ENCODE measurements at places on chromosomes 12 and 14.

GRCh38 chr12:6567112-6567670, 900 bp downstream of the NOP2 start:
- no peak for DNase-seq

GRCh38 chr12:102204025-102204424, 6.4 kb upstream of the PMCH start:
- DNase-seq = no peak

DNA sequence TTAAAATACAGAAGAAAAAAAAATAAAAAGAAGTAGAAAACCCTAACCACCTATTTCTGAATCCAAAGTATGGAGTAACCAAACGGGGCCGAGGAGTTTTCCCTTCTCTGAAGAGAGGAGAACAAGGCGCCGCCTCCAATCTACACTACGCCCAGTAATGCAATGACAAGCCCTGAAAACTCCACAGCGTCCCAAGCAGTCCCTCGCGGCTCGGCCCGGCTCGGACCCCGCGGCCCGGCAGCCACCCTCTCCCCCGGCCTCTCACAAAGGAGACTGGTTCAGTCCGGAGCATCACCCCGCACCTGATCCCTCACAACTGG, 371 bp downstream of the CHD8 start:
- DNase-seq = no peak

GRCh38 chr12:27289414-27289813, 43.2 kb upstream of the BMAL2 start:
- DNase-seq = no peak

GRCh38 chr12:101878243-101878821, 952 bp downstream of the DRAM1 start:
- no peak for DNase-seq

- DNase-seq = no peak
Measured at GRCh38 chr12:11732715-11733114, 83.2 kb downstream of the ETV6 start.

DNA sequence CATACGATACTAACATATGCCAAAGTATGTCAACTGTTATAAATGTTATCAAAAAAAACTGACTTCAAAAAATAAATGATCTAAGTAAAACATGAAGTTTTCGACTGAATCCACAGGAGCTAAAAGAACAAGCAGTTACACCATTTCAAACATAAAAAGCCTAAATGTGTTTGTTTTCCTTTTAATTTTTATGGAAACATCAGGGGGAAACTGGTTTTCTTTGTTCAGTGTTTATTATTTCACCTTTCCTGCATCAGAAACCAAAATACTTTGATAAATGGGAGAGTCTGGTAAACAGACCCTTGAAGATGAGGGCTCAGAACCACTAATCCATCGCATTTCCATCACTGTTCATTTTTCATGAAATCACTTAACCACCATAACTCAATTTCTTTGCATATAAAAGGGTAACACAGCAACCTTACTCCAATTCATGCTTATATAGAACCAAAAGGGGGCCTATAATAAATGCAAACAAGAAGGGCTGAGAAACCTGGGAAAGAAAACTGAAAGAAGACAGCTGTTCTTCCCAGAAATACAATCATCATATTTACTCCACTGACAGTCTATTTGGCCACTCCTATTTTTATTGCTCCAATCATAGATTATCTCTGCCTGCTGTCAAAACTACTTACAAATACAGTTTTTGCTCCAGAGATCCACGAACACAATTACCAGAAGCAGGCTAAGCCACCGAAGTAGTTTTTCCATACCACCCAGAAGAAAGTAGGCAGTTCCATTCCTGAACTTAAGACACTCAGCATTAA, 17.0 kb downstream of the FGD6 start:
- DNase-seq = no peak

DNA sequence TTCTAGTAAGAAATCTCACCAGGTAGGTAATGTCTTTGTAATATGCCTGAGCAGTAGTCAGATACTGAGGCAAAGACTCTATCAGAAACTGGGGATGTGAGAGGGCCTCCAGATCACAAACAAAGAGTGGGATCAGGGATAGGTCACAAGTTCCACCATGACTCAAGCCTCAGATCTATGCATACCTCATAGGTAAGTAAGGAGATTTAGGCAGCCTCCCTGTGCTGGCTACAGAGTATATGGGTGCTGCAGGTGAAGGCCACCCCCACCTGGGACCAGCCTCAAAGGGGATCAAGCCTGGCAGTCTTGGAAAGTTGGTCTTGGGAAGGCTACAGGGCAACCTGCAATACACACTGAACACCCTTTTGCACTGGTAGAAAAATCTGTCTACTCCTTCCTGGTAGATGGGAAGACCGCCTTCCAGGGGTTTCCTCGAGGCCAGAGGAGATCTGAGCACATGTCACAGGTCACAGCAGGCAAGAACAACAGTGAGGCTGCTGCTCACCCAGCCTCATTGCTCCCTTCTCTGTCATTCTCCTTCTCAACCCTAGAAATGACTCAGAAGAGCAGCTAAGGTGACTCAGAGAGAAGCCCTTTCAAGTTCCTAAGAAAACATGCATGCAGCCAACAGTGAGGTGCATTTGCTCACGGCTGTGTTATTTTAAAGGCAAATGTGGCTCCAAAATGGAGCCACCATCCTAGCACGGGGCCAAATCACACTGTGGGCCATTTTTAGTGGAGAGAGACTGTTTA, 143.4 kb upstream of the CDKN3 start:
- no peak for DNase-seq

GRCh38 chr12:31406345-31406744, 80.4 kb upstream of the SINHCAF start:
- no peak for DNase-seq

DNA sequence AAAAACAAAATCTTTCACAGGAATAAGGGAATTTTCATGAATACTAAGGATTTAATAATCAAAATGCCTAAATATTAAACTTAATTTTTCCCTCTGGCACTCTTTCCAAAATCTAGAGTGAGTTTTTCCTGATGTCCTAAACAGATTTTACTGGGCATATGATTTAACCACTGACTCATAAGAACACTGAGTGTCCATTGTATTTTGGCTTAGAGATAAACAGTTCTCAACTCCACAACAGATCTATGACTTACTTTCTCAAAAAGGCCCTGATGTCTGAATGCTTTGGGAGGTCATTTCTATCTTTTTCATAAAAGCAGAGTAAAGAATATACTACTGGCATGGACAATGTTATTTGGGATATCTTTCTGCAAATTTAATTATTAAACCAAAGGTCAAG, 15.0 kb downstream of the TMBIM4 start:
- DNase-seq = no peak

GRCh38 chr12:46024099-46024498, 33.7 kb upstream of the SCAF11 start:
- DNase-seq = no peak

DNA sequence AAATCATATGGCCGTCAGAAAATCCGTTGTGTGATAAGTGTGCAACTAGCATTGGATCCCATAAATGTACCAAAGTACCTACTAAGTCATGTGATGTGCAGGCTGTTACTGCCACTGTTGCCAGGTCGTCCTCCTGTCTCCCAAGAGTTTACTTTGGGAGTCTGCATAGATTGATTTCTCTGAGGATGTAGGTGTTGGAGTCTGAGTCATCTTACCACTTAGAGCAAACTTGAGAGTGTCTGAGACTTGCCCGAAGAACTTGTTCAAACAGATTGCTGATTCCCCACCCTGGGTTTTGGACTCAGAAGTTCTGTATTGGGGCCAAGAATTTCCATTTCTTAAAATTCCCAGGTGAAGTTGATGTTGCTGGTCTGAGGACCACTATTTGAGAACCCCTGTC, 11.4 kb downstream of the TMX1 start:
- no peak for DNase-seq

DNA sequence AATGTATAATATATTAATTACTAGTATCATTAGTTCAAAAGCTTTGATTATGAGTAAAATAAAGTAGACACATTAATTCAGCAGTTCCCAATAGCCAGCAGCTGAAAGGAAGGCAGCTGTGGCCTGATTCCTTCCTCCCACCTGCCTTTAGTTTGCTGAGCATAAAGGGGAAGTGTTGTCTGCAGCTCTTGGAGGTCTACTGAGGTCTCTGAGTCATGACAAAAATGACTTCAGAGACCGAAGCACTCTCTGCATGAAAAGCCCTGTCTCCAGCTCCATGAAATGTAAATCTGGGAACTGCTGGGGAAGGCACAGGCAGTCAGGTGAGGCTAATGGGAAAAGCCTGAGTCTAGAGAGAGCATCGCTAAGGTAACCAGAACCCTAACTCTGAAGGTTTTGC, 165.4 kb downstream of the NRXN3 start:
- DNase-seq = no peak

GRCh38 chr14:31449136-31449535, 8.2 kb downstream of the DTD2 start:
- no peak for DNase-seq

DNA sequence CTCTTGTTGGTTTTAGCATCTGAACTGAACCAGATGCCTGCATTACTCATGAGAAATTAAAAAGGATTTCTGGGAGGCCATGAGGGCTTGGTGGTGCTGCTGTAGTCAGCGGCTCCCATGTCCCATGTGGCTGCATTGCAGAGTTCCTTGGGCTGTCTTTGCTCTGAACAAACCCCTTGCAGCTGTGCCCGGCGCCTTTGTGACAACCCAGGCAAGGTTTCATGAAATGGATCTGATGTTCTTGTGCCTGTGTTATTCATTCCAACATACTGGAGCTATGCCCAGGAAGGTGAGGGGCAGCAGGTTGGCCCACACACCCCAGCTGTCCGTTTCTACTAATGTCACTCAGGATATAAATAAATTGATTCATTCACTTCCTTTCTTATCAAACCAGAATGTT, 40.8 kb downstream of the TGFB3 start:
- no peak for DNase-seq

GRCh38 chr14:90721619-90722305, 94.5 kb downstream of the TTC7B start:
- DNase-seq = no peak

DNA sequence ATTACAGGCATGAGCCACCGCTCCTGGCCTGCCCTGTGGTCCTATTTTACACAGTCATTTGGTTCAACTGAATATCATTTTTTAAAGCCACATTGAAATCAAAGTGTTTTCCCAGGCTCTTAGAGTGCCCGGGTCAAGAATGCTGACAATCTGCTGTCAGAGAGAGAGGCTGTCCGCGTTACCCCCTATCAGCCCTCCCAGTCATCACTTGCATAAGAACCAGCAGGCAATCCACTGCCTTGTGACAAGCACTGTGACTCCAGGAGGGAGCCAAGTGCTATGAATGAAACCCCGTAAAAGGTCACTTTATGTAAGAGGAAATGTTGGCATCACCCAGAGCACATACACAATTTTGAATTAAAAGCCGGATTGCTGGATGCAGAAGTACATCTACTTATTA, 13.5 kb downstream of the PHLDA1 start:
- no peak for DNase-seq

- no peak for DNase-seq
Measured at GRCh38 chr14:98725191-98725590, 546.8 kb downstream of the BCL11B start.

DNA sequence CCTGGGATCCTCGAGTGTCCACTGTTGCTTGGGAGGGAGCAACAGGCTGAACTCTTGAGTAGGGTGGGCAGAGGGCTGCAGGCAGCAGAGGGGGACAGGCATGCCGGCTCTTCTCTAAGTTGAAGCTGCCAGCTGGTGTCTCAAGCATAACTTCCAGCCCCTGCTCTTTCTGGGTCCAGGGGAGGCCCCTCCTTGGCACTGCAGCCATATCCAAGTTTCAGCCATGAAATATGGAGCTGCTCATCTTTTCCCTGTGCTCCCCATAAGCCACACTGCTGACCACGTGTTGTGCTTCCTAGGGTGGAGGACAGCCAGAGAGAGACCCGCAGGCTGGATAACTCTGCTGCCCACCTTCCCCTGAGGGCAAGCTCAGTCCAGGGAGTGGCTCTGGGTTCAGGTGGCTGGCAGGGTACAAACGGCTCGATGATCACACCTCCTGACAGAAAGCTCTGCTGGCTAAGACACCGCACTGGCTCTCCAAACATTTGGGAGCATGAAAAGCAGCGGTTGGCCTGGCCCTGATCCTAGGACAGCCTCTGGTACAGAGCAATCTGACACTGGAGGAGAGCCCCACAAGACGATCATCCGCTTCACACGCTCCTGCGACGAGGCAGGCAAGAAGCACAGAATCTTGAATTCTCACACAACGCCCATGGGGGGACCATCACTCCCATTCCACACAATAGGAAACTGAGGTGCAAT, 79.6 kb downstream of the PITPNM2 start:
- no peak for DNase-seq

GRCh38 chr14:67221248-67221981, 19.8 kb upstream of the PALS1 start:
- no peak for DNase-seq

DNA sequence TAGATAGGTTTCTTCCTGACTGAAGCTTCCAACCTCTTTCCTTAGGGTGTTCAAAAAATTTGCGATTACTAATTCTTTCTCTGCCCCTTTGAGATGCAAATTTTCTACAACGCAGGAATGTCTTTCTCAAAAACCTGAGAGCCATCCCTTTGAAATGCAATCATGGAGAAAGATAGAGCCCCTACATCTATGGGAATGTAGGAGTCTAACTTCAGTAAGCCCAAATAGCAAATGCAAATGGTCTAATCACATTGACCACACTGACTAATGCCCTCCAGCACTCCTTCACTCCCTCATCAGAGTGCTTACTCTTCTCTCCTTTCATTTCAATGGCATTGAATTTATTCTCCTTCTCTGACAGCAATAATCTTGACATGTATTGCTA, 107.1 kb downstream of the SLC6A15 start:
- DNase-seq = no peak

DNA sequence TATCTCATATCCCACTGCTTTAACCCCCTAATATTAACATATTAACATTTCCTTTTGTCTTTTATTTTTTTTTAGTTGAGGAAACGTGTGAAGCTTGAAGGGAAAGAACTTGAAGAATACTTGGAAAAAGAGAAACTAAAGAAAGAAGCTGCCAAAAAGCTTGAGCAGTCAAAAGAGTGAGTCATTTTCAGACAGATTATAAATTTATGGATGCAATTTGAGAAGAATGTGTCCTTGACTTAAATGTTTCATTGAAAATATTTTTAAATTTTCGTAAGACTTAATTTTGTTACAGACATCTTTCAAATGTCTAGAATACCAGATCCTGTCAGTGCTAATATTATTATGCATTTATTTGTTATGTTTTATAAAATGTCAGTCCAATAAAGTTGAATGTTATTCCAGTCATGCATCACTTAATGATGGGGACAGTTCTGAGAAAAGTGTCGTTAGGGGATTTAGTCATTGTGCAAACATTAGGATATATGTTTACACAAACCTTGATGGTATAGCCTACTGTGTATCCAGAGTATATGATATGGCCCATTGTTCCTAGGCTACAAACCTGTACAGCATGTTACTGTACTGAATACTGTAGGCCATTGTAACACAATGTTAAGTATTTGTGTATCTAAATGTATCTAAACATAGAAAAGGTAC, 32.6 kb downstream of the CPSF2 start:
- DNase-seq = no peak

GRCh38 chr12:67223225-67223624, 45.9 kb upstream of the CAND1 start:
- no peak for DNase-seq

GRCh38 chr14:91396013-91396660, 21.5 kb downstream of the CCDC88C start:
- no peak for DNase-seq

Measured in KG1 (cell line).